Cardiac muscle cell (in vitro differentiated cells and primary cell): ENCODE measurements at places on chromosomes 16 and 17. TPM values are rescaled to one million over a fixed set of nuclear protein-coding genes. Genes with fewer than 3 reads are reported as not detected.

The TEX19 gene
- 0.28 and 0.51 TPM in 2 replicates for total RNA-seq

The EPOP gene
- total RNA-seq: 13.4 and 13.9 TPM in 2 replicates

The CCL16 gene
- total RNA-seq: not detected in 2 replicates

The BOLA2 gene
- 17.1 and 27.0 TPM in 2 replicates for total RNA-seq

The WNT3 gene
- 5.1 and 7.3 TPM in 2 replicates for total RNA-seq

The LASP1 gene
- total RNA-seq: 46.0 and 51.2 TPM in 2 replicates

The GPRC5C gene
- 114 and 125 TPM in 2 replicates for total RNA-seq

The BAIAP3 gene
- total RNA-seq: 7.4 and 8.1 TPM in 2 replicates

The COX6A2 gene
- total RNA-seq: 40.7 and 69.7 TPM in 2 replicates

The WFDC1 gene
- total RNA-seq: 18.5 and 18.9 TPM in 2 replicates

The PERCC1 gene
- total RNA-seq: 0.18 TPM in 1 of 2 replicates, not detected in the other

GRCh38 chr16:11639925-11640899, 28.0 kb upstream of the SNN start:
- H3K4me3 ChIP-seq: no peak overlapping the region
- H3K27me3 ChIP-seq: no peaks in the 10 kb centered on the region
- H3K4me1 ChIP-seq: peaks cover 4% of the 10 kb centered on the region
- H3K36me3 ChIP-seq: no peaks in the 10 kb centered on the region

DNA sequence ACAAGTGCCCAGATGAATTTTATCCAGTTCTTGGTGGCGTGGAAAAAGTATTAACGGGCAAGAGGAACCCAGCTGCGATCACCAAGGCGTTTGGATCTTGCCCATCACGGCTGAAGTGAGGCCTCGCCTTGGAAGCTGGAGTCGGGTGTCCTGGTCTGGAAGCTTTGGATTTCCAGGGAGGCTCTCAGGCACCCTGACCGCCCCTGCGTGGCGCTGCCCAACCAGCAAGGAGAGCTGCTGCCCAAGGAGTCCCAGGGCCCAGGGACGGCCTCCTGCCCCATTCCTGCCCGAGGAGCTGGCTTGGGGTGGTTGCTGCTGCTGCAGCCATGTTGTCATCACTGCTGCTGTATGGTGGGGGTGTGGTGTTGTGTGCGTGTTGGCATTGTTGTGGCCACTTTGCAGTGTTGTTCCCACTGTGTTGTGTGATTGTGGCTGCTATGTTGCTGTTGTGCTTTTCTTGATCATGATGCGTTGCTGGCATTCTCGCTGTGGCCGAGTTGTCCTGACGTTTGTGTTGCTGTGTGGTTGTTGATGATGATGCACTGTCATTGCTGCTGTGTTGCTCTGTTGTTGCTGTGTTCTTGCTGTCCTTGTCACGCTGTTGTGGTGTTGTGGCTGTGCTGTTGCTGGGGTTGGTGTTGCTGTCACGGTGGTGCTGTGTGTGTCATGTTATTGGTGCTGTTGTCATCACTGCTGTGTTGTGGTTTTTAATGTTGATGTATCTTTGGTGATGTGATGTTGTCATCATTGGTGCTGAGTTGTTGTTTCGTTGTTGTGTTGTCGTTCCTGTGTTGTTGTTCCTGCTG, 318.8 kb downstream of the C16orf95 start:
- peaks cover 7% of the 10 kb centered on the region for H3K4me1 ChIP-seq
- no peak overlapping the region for H3K27ac ChIP-seq
- H3K36me3 ChIP-seq: no peaks in the 10 kb centered on the region
- no peak for DNase-seq
- no peaks in the 10 kb centered on the region for H3K27me3 ChIP-seq
- no peak overlapping the region for H3K4me3 ChIP-seq

- H3K4me3 ChIP-seq: no peak overlapping the region
- H3K36me3 ChIP-seq: no peaks in the 10 kb centered on the region
- no peaks in the 10 kb centered on the region for H3K27me3 ChIP-seq
Observed at GRCh38 chr17:41682631-41683030, 6.1 kb upstream of the EIF1 start.

- no peak for DNase-seq
- H3K27ac ChIP-seq: peak overlapping the region; percentile 69
- H3K4me1 ChIP-seq: no peaks in the 10 kb centered on the region
Observed at GRCh38 chr17:44077595-44077909, 7.0 kb downstream of the G6PC3 start.

DNA sequence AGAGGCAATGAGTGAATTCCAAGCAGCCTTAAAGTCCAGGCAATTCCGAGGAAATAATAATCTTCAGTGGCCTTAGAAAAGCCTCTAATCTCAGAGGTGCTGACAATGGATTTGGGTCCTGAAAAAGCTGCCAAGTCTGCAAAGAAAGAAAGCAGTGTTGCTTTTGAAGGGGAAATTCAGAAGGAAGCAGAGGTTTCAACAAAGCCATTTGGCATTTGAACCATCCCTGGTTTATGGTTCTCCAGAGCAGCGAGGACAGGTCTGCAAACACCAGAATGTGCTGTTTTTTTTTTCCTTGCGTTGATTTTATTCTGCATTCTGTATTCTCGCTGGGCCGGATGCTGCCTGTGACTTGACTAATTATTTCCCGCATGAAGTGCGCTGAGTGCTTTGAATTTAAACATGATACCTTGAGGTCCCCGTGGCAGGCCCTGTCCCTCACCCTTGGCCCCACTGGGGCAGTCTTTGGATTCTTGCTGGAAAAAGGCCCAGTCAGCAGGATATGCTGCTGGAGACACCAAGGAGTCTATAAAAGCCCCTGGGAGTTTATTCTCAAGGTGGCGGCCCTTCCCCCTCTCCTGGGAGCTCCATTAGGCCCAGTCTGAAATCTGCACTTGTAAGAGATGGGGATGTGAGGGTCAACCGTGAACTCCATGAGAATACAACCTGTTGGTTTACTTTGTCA, 338.3 kb downstream of the HAPSTR1 start:
- no peak overlapping the region for H3K27ac ChIP-seq
- no peaks in the 10 kb centered on the region for H3K27me3 ChIP-seq
- H3K4me3 ChIP-seq: no peak overlapping the region
- H3K36me3 ChIP-seq: no peaks in the 10 kb centered on the region
- no peaks in the 10 kb centered on the region for H3K4me1 ChIP-seq

DNA sequence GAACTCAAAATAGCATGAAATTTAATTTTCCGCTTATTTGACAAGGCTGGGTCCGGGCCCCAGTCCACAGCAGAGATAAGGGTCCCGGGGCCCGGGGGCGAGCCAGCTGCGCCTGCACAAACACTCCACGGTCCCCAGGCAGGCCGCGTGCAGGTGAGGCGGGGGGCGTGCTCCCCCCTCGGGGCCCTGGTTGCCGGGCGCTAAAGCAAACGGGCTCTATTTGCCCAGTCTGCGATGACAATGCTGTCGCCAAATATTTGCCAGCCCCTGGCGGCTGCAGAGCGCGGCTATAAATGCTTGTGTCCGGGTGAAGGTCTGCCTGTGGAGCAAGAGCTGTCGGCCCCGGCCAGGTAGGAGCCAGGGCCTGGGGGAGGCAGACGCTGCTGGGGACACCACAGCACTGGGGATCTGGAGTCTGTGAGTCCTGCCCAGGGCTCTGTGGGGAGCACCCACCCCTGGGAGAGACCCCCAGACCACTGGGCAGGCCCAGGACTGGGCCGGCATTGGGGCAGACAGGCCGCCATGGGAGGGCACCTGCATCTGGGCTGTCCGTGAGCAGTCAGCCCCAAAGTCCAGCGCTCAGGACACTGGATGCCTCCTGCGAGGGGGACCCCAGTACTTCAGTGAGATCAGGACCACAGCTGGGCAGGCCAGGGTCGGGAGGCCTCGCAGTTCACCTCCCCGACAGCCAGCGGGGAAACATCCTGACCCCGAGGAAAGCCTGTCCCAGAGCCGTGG, at the start of gene PERCC1:
Gene PERCC1, plus strand, starts transcription at position 320 of the 738 bp plus-strand sequence. CDS start 1,516 bp downstream, outside the sequence.
- H3K27me3 ChIP-seq: no peaks in the 10 kb centered on the region
- H3K4me3 ChIP-seq: no peak within 1 kb of the TSS
- H3K4me1 ChIP-seq: peaks cover 9% of the 10 kb centered on the region
- no peak for DNase-seq
- H3K27ac ChIP-seq: peak within 1 kb of the TSS; percentile 38

- no peak for DNase-seq
- no peaks in the 10 kb centered on the region for H3K4me1 ChIP-seq
- H3K4me3 ChIP-seq: no peak overlapping the region
Observed at GRCh38 chr16:70320121-70320520, 21.1 kb downstream of the DDX19B start.

GRCh38 chr17:1090465-1091189, 89.2 kb downstream of the ABR start:
- H3K4me3 ChIP-seq: no peak overlapping the region
- peaks cover 9% of the 10 kb centered on the region for H3K4me1 ChIP-seq
- H3K36me3 ChIP-seq: peaks cover 6% of the 10 kb centered on the region
- no peak for DNase-seq
- H3K27me3 ChIP-seq: no peaks in the 10 kb centered on the region

- H3K27me3 ChIP-seq: no peaks in the 10 kb centered on the region
- H3K36me3 ChIP-seq: no peaks in the 10 kb centered on the region
- H3K27ac ChIP-seq: no peak overlapping the region
- DNase-seq: no peak
Observed at GRCh38 chr17:67482764-67483163, 105.7 kb downstream of the PITPNC1 start.

- no peak for DNase-seq
- no peak overlapping the region for H3K4me3 ChIP-seq
- H3K4me1 ChIP-seq: peaks cover 4% of the 10 kb centered on the region
- H3K27me3 ChIP-seq: no peaks in the 10 kb centered on the region
- no peak overlapping the region for H3K27ac ChIP-seq
- H3K36me3 ChIP-seq: no peaks in the 10 kb centered on the region
Observed at GRCh38 chr16:53817117-53817755, 113.3 kb downstream of the FTO start.

DNA sequence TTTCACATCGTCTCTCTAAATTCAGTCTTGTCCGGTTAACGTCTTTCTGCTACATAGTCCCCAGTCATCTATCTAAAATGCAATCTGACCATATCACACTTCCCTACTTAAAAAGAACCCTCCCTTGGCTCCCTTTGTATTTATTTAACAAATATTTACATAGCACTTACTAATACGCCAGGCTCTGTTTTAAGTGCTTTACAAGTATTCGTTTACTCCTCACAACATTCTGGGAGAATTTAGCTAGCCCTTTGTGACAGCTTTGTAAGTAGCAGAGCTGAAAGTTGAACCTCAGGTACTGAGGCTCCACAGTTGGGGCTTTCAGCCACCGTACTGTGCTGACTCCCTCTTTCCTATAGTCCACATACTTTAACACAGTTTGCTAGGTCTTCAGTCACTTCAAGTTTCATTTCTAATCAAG, 9.2 kb downstream of the PAFAH1B1 start:
- H3K27me3 ChIP-seq: no peaks in the 10 kb centered on the region
- peaks cover 3% of the 10 kb centered on the region for H3K4me1 ChIP-seq
- no peak overlapping the region for H3K4me3 ChIP-seq
- no peak for DNase-seq
- no peaks in the 10 kb centered on the region for H3K36me3 ChIP-seq

- no peaks in the 10 kb centered on the region for H3K36me3 ChIP-seq
- H3K4me1 ChIP-seq: peaks cover 66% of the 10 kb centered on the region
- H3K27me3 ChIP-seq: no peaks in the 10 kb centered on the region
- DNase-seq: no peak
- H3K4me3 ChIP-seq: no peak overlapping the region
Observed at GRCh38 chr16:54509456-54509855, 222.9 kb upstream of the IRX3 start.

- H3K27ac ChIP-seq: no peak overlapping the region
- no peak overlapping the region for H3K4me3 ChIP-seq
- no peaks in the 10 kb centered on the region for H3K27me3 ChIP-seq
- H3K4me1 ChIP-seq: no peaks in the 10 kb centered on the region
Observed at GRCh38 chr16:59168461-59169114, 434.5 kb upstream of the GOT2 start.

- DNase-seq: no peak
- no peaks in the 10 kb centered on the region for H3K27me3 ChIP-seq
- no peak overlapping the region for H3K4me3 ChIP-seq
Observed at GRCh38 chr17:32593003-32593402, 106.2 kb downstream of the CDK5R1 start.

GRCh38 chr17:64332502-64332901, 58.2 kb downstream of the PECAM1 start:
- H3K4me1 ChIP-seq: peaks cover 5% of the 10 kb centered on the region
- no peak overlapping the region for H3K4me3 ChIP-seq
- H3K36me3 ChIP-seq: no peaks in the 10 kb centered on the region
- no peaks in the 10 kb centered on the region for H3K27me3 ChIP-seq
- H3K27ac ChIP-seq: no peak overlapping the region

- no peak overlapping the region for H3K4me3 ChIP-seq
- H3K27ac ChIP-seq: no peak overlapping the region
- H3K4me1 ChIP-seq: peaks cover 22% of the 10 kb centered on the region
- peaks cover 9% of the 10 kb centered on the region for H3K36me3 ChIP-seq
- no peaks in the 10 kb centered on the region for H3K27me3 ChIP-seq
Observed at GRCh38 chr17:47708864-47709541, 15.0 kb downstream of the TBKBP1 start.

GRCh38 chr17:74449773-74450172, 16.7 kb upstream of the CD300A start:
- H3K36me3 ChIP-seq: peaks cover 7% of the 10 kb centered on the region
- peaks cover 7% of the 10 kb centered on the region for H3K4me1 ChIP-seq
- H3K27me3 ChIP-seq: no peaks in the 10 kb centered on the region
- no peak overlapping the region for H3K4me3 ChIP-seq

DNA sequence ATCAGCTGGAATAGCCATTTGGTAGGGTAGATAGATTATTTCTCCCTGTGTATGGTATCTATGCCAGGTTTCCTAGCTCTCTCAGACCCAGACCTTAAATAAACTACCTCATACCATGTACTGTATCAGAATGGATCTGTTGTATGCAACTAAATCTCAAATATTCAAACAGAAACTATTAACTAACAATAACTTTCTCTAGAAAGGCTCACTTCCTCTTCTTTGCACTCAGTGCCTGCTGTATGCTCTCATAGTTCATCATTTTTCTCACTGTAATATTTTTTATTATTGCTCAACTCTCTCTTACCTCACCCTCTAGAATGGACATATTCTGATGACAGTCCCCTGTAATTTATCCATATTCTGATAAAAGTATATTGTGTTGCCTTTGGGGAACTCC, 182.4 kb downstream of the TOX3 start:
- no peaks in the 10 kb centered on the region for H3K27me3 ChIP-seq
- H3K4me1 ChIP-seq: no peaks in the 10 kb centered on the region
- DNase-seq: no peak
- no peak overlapping the region for H3K27ac ChIP-seq
- H3K36me3 ChIP-seq: no peaks in the 10 kb centered on the region
- no peak overlapping the region for H3K4me3 ChIP-seq
